CD4-positive, alpha-beta T cell treated with Interleukin-4 for 4 hours (primary cell): ENCODE measurements at places on chromosomes 7 and 10.

DNA sequence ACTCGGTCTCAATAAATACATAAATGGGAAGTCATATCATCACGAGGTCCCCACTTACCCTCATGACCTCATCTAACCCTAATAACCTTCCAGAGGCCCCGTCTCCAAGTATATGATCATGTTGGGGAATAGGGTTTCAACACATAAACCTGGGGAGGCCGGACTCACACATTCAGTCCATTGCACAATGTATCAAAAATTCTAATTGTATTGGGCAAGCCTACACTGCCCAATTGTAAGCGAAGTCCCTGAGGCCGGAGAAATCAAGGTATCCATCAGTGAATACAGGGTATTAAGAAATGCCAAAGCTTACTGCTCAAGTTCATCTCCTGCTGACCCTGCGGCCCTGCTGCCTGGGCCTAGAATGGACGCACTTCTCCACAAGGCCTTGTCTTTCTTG is 69.6 kb downstream of the PARP12 start:
- no peak for DNase-seq

- no peak for DNase-seq
These were observed 51.0 kb upstream of the TRIM8 start for GRCh38 chr10:102593074-102593803.

DNA sequence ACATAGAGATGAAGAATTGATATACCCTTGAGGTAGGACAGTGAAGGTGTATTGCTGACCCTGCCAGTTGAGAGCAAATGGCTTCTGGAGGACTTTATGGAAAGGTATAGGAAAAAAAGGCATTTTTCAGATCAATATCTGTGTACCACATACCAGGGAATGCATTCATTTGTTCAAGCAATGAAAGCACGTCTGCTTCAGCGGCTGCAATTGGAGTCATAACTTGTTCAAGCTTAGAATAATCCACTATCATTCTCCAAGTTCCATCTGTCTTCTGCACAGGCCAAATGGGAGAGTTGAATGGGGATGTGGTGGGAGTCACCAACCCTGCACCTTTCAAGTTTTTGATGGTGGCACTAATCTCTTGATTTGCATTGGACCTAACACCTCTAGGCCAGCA is 249.6 kb upstream of the PTER start:
- DNase-seq, result no peak

- DNase-seq, result no peak
These were observed 193.5 kb downstream of the MGMT start for GRCh38 chr10:129660569-129660968.

DNA sequence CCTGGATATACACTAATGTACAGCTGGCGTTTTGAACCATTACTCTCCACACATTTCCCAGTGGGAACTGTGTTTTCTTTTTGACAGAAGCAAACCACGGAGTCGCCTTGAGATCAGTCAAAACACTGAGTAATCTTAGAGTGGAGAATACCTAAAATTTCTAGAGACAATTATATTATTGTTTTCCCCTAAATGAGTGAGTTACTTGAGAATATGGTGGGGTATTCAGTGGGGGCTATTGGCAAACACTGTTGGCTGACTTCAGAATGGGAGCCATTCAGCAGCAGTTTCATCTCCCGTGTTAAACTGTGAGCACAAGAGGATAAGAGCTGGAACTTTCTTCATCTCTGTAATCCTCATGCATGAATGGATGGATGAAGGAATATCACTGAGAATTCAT is 6.2 kb downstream of the IL2RA start:
- DNase-seq, result no peak

DNA sequence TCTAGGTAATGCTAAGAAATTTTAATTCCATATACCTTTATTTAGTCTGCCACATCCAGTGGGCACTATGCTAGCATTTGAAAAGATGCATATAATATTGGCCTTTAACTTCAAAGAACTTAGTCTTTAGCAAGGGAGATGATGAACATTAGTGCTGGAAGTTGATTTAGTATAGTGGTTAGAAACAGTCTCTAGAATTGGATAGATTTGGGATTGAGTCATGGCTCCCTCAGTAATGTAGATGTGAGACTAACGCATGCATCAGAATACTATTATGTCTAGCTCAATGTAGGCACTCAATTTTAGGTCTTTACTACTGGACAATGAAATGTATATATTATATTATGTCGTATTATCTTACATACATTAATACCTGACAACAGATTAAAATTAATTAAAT is 5.8 kb downstream of the DKK1 start:
- no peak for DNase-seq

GRCh38 chr10:49534670-49535381 is 4.1 kb downstream of the ERCC6 start:
- peak; percentile 8 for DNase-seq

DNA sequence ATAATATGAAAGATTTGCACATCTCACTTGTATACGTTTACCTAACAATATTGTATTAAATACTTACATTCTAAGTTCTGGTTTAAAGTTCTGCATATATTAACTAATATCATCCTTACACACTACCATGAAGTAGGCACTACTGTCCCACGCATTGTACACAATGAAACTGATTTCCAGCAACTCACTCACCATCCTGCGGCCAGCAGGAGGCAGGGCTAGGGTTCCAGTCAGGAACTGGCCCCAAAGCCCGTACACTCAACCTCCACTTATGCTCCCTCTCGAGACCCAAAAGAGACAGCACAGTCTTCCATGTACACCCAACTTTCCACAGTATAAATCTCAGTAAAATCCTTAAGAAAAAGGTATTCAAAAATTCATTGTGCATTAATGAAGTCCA is 41.4 kb downstream of the GRID1 start:
- DNase-seq, result no peak

- DNase-seq, result no peak
These were observed 22.5 kb upstream of the DDC start for GRCh38 chr7:50587737-50588136.

DNA sequence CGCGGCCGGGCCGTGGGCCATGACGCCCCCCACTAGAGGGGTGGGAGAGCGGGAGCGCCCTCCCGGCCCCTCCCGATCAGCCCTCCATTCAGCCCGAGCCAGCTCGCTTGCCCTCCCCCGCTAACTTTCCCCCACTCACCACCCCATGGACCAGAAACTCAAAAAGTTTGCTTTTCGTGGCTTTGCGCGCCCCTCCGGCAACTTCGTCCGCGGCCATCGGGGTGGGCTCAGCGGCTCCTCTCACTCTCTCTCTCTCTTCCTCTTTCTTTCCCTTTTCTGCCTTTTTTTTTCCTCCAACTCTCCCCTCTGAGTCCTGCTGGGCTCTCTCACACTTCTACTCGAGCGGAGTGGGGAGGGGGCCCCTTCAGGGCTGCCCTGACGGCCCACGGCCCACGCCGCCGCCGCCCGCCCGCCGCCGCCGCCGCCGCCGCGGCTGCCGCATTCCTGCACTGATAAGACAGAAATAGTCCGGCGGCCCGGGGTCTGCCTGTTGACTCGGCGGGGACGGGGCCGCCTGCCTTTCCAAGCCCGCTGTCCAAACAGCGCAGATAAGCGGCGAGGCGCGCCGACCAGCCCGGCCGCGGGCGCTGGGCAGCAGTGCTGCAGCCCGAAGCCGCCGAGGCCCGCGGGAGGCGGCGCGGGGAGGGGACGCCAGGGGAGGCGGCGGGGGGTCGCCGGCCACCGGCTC is at the start of gene SMARCD3:
Gene SMARCD3, minus strand, starts transcription at position 349 of the 688 bp plus-strand sequence. Its CDS starts 132 bp downstream, at position 217.
- DNase-seq, result no peak

DNA sequence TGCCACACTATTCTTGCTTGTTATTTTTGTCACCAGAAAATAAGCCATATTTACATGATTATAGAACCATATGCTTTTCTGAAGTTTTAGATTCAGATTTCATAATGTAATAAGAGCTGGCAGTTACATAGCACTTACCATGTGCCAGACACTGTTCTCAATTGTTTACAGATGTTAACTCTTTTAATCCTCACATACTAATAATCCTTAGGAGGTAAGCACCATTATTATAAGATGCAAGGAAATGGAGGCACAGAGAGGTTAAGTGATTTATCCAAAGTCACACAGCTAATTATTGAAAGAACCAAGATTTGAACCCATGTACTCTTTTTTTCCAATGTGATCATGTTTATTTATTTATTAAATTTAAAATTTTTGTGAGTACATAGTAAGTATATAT is 57.2 kb downstream of the CREB5 start:
- DNase-seq, result no peak

GRCh38 chr7:102306916-102307677 is 20.4 kb downstream of the SH2B2 start:
- peak; percentile 46 for DNase-seq

DNA sequence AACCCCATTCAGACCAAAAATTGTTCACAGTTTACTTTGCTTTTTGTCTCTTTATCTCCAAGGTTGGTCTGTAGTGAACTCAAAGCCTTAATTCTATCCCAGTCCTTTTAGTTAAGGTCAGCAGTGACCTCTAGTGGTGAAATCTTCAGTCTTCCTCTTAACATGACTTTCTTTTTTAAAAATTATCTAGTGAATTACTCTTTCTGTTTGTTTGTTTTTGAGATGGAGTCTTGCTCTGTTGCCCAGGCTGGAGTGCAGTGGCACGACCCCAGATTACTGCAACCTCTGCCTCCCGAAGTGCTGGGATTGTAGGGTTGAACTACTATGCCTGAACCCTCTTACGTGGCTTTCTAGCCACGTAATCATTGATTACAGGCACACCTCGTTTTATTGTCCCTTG is 25.0 kb downstream of the ZNF487 start:
- peak; percentile 82 for DNase-seq

GRCh38 chr7:93757426-93757825 is 133.1 kb downstream of the TFPI2 start:
- DNase-seq, result no peak

DNA sequence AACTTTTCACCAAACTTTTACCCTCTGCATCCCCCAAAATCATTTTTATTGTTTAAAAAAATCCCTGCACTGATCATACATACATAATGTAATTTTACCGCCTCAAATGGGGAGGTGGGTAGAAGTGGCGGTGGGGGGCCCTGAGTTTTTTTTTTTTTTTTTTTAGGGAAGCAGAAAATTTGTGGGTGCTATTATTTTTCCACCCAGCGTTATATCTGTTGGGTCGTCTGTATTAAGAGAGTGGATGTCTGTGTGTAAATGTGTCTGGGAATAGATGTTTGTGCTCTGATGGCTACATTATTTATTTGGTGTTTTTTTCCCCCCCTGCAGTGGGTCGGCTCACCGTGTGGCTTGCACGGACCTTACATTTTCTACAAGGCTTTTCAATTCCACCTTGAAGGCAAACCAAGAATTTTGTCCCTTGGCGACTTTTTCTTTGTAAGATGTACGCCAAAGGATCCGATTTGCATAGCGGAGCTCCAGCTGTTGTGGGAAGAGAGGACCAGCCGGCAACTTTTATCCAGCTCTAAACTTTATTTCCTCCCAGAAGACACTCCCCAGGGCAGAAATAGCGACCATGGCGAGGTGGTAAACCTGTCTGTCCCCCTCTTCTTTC is 438 bp downstream of the ARID5B start:
- DNase-seq, result no peak

GRCh38 chr7:39757604-39758003 is 134.2 kb downstream of the RALA start:
- DNase-seq, result no peak

GRCh38 chr7:70470746-70471145 is 661.2 kb upstream of the GALNT17 start:
- DNase-seq, result no peak

- DNase-seq, result no peak
These were observed 92.3 kb downstream of the BMS1 start for GRCh38 chr10:42874713-42875387.

- DNase-seq, result no peak
These were observed 3.5 kb downstream of the SH2D4B start for GRCh38 chr10:80540981-80541750.

- DNase-seq, result no peak
These were observed 171.0 kb upstream of the FOXP2 start for GRCh38 chr7:114243646-114244045.
